Activated naive CD4-positive, alpha-beta T cell treated with anti-CD3 and anti-CD28 coated beads for 36 hours (primary cell): ENCODE measurements at places on chromosomes 13 and 19. TPM values are rescaled to one million over a fixed set of nuclear protein-coding genes. Genes with fewer than 3 reads are reported as not detected.
A peak's percentile ranks its signal among the peaks of the same experiment; 100 is the strongest.

DNA sequence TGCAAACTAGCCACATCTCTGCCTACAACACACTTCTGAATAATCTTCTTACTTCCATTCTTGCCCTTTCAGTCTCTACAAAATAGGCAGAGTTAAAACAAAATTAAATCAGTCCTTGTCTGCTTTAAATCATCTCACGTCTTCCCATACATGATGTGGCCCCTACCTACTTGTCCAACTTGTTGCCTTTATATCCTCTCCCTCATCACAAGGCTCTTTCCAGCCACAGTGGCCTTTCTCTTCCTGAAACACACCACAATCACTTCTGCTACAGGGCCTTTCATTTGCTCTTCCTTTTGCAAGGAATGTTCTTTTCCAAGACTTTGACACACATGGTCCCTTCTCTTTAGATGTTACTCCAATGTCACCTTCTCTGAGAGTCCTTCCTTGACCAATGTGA lies 1.7 kb downstream of the RBM26 start:
- DNase-seq, result no peak

DKKL1 gene
- total RNA-seq, result not detected

DNA sequence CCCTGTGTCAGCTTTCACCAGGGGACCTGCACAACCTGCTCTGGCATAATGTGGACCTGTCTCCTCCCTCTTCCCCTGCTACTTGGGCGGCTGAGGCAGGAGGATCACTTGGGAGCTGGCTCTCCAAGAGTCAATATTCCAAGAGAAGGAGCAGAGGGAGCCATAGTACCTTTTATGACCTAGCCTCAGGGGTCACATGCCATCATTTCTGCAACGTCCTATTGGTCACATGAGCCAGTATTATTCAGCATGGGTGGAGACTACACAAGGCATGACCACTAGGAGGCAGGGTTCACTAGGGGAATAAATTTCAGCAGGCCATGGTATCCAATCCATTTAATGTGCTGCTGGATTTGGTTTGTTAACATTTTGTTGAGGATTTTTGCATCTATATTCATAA lies 12.0 kb upstream of the SHFL start:
- peak; percentile 67 for DNase-seq

DNA sequence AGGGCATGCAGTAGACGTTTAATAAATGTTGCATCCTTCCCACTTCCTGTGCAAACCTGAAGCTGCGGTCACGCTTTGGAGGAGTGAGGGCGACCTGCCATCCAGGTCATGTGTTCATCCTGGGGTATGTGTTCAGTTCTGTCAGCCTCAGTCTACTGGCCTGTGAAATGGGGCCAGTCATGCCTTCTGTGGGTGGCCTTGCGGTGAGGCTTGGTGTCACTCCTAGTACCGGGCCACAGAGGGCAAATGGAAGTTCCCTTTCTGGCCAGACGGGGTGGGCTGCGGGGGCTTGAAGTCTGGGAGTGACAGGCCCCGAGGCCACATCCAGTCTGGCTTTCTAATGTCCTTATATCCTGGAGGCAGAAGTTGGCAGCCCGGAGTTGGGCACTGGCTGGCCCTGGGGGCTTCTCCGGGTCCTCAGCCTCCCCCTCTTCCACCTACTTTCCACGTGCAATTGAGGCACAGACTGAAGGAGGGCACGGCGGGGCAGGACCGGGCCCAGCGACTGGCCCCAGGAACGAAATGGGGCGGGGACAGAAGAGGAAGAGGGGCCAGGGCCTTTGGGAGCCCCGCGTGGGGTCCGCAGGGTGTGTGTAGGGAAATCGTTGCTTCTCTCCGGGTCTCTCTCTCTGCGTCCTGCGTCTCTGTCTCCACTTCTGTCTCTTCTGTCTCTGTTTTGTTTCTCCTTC lies 11.1 kb downstream of the PDE4A start:
- DNase-seq, result peak; percentile 67

METTL21C gene
- not detected for total RNA-seq

ZNF563 gene
- 4.1 TPM for total RNA-seq

ITGBL1 gene
- not detected for total RNA-seq

DNA sequence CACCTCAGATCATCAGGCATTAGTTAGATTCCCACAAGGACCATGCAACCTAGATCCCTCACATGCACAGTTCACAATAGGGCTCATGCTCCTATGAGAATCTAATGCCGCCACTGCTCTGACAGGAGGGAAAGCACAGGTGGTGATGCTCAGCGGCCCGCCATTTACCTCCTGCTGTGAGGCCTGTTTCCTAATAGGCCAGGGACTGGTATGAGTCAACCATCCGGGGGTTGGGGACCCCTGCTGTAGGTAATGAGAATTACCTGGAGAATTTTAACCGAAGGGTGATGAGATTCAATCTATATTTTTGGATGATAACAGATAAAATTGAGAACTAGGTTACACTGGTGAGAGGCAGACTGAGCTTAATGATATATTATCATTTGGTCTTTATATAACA lies 101.4 kb downstream of the LACC1 start:
- DNase-seq, result no peak

- no peak for DNase-seq
Observed at GRCh38 chr19:28257396-28257795, 955.6 kb downstream of the UQCRFS1 start.

GRCh38 chr13:30837227-30838159 lies 68.6 kb upstream of the MEDAG start:
- no peak for DNase-seq

DNA sequence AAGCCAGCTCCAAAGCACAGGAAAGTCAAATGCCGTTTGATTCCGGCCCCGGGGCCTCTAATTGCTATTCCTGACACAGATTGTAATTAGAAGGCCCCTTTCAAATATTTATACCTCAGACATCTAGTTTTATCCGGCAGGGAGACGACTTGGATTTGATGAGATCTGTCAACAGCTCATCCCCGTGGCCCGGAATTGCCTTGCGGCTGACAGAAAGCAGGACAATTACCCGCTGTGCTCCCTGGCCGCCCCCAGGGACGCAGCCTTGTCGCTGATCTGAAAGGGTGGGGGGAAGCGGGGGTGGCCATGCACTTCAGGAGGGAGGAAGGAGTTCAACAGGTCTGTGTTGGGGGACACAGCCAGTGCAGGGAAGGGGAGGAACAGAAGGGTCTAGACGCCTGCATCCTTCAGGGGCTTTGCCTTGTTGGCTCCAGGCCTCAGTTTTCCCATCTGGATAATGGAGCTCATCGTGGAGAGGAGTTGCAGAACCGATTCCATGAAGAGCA lies 1.8 kb upstream of the SHD start:
- DNase-seq, result no peak

GRCh38 chr13:113625965-113626721 lies 31.9 kb downstream of the ATP4B start:
- no peak for DNase-seq

DNA sequence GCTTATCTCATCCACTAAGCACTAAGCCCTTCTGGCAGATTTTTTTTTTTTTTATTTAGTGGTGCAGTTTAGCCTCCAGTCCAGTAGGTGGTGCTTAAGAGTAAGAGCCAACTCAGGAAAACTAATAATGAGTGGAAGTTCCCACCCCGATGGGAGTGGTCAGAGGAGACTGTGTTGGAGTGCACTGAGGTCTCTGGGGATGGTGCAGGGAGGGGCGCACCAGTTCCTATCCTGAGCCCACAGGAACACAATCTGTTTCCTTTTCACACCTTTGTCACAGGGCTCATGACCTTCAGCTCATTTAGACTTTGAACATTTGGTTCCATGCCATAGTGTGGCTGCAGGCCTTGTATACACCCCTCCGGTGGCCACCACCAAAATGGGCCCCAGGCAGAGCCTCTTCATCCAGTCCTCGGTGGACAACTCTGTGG lies 367.4 kb downstream of the SPRY2 start:
- no peak for DNase-seq

KIR2DL3 gene
- total RNA-seq, result not detected

CHERP gene
- 54.4 TPM for total RNA-seq

ZNF583 gene
- total RNA-seq, result 1.2 TPM

- no peak for DNase-seq
Observed at GRCh38 chr13:98309569-98310335, 132.7 kb upstream of the RNF113B start.

THSD8 gene
- 43.2 TPM for total RNA-seq

ZNF585A gene
- 8.9 TPM for total RNA-seq

NALCN gene
- not detected for total RNA-seq

DNA sequence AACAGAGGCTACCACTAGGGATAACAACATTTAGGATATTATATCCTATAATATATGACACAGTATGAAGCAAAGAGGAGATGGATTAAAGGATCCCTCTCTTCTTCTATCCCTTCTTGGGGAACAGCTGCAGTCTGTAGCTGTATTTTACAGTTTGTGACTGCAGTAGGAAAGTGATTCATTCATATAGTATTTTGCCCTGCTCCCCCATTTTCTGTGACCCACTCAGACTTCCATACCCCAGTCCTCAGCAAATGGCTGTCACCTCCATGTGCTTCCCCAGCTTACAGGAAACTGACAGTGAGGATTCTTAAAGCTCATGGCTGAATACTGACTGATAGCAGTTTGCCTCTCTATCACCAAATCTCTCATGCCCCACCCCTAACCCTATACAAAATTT lies 27.5 kb downstream of the MICU2 start:
- DNase-seq, result no peak

DNA sequence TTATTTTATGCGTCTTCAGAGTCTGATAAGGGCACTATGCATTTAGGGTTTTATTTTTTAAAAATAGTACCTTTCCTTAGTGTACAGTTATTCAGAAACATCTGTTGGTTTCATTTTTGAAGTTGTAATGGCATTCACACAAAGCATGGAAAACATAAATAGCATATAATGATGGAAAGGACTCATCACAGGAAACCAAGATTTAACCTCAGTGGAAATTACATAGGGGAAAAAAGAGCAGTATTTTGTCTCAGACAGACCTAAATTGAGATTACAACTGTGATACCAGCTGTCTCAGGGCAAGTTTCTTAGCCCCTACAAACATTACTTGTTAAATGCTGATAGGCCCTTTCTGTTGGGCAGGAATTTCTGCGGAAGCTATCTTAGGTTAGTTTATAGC lies 57.2 kb downstream of the NHLRC3 start:
- no peak for DNase-seq

DNA sequence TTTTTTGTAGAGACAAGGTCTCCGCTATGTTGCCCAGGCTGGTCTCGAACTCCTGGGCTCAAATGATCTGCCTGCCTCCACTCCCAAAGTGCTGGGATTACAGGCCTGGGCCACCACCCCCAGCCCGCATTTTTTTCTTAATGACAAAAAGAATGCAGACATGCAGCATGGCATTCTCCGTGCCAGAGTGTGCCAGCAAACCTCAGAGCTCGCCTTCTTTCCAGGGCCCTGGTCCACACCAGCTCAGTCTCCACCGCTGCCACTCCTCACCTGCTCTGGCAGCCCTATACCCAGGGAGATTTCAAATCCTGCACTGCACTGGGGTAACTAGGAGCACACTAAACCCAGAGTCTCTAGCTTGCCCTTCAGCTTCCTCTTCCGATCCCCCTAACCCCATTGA lies 41.7 kb downstream of the ZIC5 start:
- no peak for DNase-seq

DNA sequence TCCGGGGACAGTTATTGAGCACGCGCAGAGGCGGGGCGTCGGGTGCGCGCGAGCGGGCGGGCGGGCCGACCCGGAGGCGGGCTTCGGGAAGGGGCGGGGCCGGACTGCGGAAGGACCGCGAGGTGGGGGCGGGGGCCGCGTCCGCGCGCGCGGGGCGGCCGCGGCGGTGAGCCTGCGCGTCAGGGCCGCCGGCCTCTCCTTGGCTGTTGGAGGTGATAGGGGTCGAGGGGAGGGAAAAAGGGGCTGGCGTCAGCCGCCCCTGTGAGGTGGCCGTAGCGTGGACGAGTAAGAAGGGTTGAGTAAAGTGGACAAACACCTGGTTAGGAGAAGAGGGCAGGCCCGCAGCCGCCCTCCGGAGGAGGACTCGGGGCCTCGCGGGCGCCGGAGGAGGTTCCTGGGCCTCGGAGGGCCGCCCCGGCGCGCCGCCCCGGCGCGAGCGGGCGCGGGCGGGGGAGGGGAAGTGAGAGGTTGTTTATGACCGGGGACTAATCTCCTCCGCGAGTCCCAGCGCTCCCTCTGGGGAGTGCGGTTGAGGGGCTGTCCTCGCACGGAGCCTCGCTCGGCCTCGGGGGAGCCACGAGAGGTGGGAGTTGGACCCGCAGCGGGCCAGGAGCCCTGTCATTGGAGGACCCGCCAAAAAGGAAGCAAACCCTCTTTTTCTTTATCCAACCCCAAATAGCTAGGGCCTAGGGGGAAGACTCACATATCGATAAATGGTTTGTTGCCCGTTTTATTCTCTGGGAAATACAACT lies 547 bp upstream of the INTS6 start:
- DNase-seq, result peak; percentile 82

- DNase-seq, result no peak
Observed at GRCh38 chr13:40070357-40070756, 414.9 kb downstream of the COG6 start.

ZNF837 gene
- total RNA-seq, result 1.9 TPM

DNA sequence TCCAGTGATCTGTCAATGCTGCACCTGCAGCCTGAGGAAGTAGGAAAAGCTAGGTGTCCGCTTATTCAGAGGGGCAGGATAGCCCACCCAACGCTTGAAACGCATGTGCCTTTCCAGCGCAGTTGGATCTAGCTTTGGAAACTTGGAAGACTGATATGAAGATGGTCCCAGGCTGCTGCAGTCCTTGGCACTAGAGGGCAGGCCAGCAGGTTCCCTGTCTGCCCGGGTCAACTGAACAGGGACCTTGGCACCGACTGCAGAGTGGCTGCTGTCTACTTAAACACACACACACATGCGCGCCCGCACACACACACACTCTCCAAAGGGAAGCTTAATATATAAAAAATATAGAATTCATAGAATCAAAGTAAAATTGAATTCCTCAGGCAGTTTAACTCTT lies 100.0 kb downstream of the TSHZ3 start:
- DNase-seq, result no peak

OR7C1 gene
- total RNA-seq, result not detected

ZNF8 gene
- 3.2 TPM for total RNA-seq

ZNF527 gene
- total RNA-seq, result 5.0 TPM

- no peak for DNase-seq
Observed at GRCh38 chr13:58979851-58980250, 1183.9 kb downstream of the DIAPH3 start.

LAMP1 gene
- 33.7 TPM for total RNA-seq

DNA sequence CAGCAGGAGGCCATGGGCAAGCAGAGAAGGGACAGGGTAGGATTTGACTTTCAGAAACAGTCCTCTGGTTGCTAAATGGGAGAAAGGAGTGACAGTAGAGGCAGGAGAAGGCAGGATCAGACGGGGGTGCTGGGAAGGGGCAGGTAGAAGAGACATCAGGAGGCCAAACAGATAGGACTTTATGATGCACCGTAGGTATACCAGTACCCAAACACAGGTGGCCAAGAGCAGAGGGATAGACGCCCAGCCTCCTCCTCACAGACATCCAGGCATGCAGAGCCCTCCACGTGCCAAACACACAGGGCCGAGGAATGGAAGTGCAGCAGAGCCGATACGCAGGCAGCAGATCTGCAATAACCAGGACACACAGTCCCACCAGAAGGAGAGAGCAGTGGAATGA lies 1.3 kb upstream of the AXL start:
- no peak for DNase-seq

GRCh38 chr19:1836458-1837221 lies 11.6 kb downstream of the REXO1 start:
- DNase-seq, result no peak

APOC4 gene
- total RNA-seq, result not detected
